ENCODE measurements at places on chromosomes 11 and 22. TPM values are rescaled to one million over a fixed set of nuclear protein-coding genes. Genes with fewer than 3 reads are reported as not detected.
A peak's percentile ranks its signal among the peaks of the same experiment; 100 is the strongest.

GRCh38 chr11:33893711-33894397 lies 2.0 kb upstream of the LMO2 start:
- no peak for DNase-seq

DNA sequence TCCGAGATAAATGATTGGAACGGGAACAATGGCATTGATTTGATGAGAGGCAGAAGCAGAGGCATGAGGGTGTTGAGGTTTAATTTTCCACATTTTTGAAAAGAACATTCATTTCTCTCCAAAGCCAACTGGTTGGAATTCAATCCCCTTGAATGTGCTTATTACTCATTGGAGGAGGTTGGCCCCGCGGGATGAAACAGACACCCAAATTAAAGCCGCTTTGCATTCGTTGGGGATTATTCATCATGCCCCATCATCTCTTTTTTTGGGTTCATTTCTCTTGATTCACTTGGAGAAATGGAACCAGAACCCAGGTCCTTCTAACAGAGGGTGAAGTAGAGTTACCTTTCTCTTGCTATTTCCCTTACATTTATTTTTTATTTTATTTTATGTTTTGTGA lies 47.6 kb upstream of the PARVG start:
- no peak for DNase-seq

- no peak for DNase-seq
Measured at GRCh38 chr22:39453765-39454378, 2.9 kb upstream of the MGAT3 start.

DNA sequence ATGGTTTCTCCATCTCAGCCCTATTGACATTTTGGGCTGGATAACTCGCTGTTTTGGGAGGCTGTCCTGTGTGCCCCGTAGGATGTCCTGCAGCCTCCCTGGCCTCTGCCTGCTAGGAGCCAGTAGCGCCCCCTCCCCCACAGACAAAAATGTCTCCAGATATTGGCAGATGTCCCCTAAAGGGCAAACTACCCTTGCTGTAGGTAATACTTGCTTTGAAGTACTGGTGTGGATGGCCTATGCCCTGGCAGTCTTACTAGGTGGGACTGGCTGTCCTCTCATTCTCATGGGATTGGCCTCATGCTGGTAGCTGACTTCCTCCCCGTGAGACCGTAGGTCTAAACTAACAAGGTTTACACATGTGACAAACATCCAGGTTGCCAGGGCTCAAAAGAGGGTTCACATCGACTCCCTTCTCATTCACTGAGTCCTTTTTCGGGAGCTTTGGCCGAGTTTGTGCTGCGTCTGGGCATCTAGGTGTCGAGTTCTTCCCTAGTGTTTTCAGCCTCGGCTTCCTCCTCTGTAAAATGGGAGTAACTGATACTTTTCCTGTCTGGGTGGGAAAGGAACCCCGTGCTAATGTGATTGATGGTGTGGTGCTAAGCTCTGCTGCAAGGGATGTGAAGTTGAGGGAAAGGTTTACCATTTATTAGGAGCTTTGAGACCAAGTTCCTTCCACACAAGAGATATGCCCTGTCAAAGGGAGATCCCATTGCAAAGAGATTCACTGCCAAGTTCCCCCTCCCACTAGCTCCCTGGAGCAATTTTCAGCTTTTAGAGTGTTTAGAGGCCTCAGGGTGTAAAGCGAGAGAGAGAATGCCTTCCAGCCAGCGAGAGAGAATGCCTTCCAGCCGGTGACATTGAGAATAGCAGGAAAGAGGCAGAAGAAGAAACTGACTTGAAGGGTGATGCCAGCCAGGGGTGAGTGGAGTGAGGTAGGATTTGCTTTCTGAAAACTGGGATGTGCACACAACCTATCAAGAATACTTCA lies 17.0 kb downstream of the PTPRJ start:
- DNase-seq, result no peak

DNA sequence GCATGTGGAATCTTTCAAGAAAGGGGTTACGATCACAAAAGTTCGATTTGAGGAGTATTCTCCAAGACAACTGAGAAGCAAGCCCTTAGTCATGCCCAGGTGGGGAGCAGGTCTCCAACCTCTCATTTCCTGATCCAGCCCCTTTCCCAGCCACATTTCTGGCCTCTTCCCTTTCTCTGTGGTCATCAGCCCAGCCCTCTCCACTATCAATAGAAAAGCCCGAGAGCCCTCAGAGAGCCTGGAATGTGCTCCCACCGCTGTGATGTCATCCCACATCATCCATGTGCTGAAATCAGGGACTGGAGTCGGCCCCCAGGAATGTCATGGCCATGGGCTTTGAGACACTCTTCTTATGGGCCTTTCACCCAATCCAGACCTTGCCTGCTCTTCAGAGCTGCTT lies 62.6 kb downstream of the KCNJ1 start:
- DNase-seq, result no peak

- DNase-seq, result peak; percentile 85
Measured at GRCh38 chr22:39343259-39344045, 6.3 kb upstream of the SYNGR1 start.

DNA sequence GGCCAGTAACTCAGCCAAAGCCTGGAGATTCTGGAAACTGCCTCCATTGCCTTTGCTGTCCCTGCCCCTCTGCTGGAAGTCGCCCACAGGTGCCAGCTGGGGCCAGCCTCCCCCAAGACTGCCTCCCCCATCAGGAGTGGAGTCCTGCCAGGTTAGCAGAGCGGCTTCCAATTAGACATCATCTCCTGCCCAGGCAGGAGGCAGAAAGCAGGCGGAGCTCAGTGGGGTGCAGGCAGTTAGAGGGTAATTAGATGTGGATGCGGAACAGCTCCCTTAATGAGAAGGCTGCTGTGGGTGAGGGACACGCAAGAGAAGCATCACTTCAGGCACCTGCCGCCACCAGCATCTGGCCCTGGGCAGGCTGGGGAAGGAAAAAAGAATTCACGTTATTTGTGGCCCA lies 90.9 kb upstream of the TP53I11 start:
- DNase-seq, result no peak

- DNase-seq, result no peak
Measured at GRCh38 chr11:132865623-132866022, 666.7 kb downstream of the OPCML start.

- DNase-seq, result no peak
Measured at GRCh38 chr22:46445771-46446420, 91.5 kb downstream of the CELSR1 start.

- no peak for DNase-seq
Measured at GRCh38 chr11:108975026-108975425, 310.2 kb downstream of the DDX10 start.

- DNase-seq, result no peak
Measured at GRCh38 chr22:30574997-30575671, 669 bp upstream of the GAL3ST1 start.

PHETA2 gene
- total RNA-seq, result 0.34 TPM

CARD18 gene
- total RNA-seq, result not detected

OR51B6 gene
- total RNA-seq, result not detected

KRTAP5-9 gene
- total RNA-seq, result not detected

SCARF2 gene
- total RNA-seq, result 15.3 TPM

DEPDC5 gene
- total RNA-seq, result 10.6 TPM

BCO2 gene
- total RNA-seq, result 0.37 TPM

MRTFA gene
- 10.5 TPM for total RNA-seq

BAIAP2L2 gene
- 49.1 TPM for total RNA-seq

SYT7 gene
- total RNA-seq, result 0.69 TPM

CEND1 gene
- not detected for total RNA-seq

SGSM1 gene
- total RNA-seq, result 0.03 TPM

CRYBB3 gene
- total RNA-seq, result not detected

TECTA gene
- total RNA-seq, result 0.11 TPM

All from SK-MEL-5 (cell line).